ENCODE measurements at places on chromosomes 1 and 21.

DNA sequence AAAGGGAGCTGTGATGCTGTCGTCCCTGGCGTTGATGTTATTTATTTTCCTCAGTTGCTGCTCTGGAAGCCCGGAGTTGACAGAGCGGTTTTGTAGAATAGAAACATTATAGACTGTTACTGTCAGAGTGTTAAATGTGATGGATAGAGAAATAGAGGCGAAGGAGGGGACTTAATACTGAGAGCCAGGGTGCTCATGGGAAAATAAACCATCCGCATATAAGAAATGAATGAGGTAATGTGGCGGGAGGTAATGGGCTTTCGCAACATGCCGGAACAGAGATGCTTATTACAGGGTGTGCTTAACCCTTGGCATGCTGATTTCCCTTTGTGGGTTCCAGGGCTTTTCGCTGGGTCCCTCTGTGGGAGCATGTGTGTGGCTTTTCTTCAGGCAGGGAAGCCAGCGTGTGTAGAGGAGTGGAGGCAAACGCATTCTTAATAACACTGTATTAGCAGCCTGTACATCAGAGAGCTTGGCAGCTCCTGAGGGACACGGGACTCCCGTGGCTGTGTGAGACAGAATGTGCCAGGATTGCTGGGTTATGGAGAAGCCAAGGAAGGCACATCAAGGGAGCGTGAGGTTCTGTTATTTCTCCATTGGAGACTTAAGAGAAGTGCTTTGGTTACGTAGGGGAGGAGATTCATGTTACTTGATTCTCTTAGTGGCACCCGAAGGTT, 141.0 kb downstream of the PBX1 start:
- DNase-seq: no peak

- DNase-seq: no peak
Observed at GRCh38 chr1:180197231-180197630, 32.8 kb upstream of the LHX4 start.

DNA sequence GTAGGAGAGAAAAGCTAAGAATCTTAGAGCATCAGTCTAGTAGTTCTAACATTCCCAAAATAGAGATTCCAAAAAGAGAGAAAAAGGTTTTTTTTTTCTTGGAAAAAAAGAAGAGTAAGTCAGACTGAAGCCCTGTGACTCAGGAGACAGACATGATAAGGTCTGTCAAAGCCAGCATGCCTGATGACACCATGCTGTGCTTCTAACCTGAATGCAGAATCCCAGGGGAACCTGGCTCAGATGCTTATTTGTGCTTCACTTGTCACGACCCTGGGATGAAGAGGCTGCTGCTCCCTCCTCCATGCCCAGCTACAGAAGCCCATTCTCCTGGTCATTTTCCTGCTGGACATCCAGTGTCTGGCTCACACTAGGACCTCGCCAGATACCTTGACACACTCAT, 44.3 kb downstream of the ERICH3 start:
- no peak for DNase-seq

DNA sequence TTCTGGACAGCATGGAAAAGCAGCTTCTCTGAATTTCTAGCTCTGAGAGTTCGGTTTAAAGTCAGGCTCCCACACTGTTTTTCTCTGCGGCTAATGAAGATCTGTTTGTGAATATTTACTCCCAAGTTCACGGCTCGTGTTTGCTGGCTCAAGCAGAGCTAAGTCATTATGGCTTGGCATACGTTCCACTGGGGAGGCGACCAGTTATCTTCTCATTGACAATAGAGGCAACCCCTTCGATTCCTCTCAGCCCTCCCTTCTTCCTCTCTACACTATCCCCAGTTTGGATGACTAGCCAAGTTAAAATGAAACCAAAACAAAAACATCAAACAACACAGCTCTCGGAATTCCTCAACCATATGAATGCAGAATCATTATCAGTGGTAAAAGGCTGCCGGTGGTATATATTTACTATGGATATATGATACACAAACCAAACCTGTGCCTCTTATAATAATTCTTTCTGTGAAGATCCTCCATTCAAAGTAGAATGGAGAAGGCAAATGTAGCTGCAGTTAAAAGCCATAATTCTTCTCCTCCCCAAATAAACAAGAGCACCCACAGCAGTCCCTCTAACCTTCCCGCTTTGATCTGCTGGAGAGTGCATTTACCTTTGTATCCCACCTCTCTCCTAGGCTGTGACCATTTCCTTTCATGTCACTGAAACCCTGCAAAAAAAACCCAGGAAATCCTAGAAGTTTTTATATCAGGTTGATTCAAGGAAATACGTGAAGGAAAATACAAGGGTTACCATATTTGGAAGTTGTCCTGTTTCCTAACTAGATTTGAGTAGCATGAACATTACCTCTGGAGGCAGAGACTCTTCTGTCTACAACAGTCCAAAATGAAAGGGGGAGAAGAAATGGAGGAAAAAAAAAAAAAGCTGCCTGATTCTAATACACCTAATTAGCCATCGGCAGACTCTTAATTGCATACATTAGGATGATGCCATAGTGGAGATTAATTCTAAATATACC, 108.3 kb upstream of the USH2A start:
- no peak for DNase-seq

- no peak for DNase-seq
Observed at GRCh38 chr1:43973981-43974442, 748 bp upstream of the ATP6V0B start.

GRCh38 chr21:27339902-27340301, 373.0 kb upstream of the ADAMTS5 start:
- DNase-seq: no peak

DNA sequence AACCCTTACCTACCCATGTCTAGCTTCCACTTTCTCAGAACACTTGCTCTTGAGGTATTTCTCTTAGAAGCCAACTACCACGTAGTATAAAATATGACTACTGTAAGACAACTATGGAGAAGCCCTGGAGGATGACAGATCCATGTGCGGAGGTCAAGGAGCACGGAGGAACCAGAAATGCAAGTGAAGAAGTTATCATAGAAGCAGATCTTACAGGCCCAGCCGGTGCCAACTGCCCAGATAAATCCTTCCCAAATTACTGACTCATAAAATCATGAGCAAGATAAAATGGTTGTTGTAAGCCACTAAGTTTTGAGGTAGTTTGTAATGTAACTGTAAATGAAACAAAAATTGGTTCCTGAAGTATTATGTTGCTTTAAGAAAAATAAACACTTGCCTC, 12.6 kb downstream of the GTF2B start:
- DNase-seq: no peak

DNA sequence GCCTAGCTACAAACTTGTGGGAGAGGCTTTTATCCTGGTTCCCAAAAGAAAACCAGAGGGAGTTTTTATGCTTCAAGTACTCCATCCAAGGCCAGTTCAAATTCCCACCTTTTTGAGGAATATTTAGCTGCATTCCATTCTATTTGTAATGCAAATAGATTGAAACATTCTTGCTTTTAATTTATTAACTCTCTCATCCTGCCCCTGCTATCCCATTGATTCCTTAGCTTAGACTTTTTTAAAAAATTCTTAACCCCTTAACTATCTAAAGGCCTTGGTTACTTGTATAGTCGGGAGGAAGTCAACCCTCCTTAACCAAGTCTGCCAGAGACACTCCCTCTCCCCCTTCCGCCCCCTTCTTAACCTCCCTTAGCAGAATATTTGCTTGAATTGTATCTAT, 2.5 kb upstream of the MOV10 start:
- no peak for DNase-seq

GRCh38 chr1:29629401-29629800, 393.1 kb downstream of the PTPRU start:
- no peak for DNase-seq

- DNase-seq: peak; percentile 93
Observed at GRCh38 chr1:19010995-19011844, 54.7 kb upstream of the IFFO2 start.

- no peak for DNase-seq
Observed at GRCh38 chr1:175169286-175170018, 23.1 kb downstream of the KIAA0040 start.

GRCh38 chr1:151539321-151540020, 638 bp upstream of the TUFT1 start:
- peak; percentile 27 for DNase-seq

DNA sequence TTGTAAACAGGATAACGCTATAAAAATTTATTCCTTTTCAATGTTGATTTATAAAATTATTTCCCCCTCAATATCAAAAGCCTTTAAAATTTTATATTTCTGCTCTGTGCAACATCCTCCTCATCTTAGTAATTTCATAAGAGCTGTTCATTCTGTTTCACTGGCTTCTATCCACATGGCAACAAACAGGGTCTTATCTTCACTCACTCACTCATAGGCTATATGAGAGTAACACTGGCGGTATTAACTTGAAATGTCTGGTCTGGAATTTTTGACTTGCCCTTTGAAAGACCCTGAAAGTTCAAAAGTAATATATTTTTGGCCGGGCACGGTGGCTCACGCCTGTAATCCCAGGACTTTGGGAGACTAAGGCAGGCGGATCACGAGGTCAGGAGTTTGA, 77.4 kb upstream of the KRTAP11-1 start:
- no peak for DNase-seq

GRCh38 chr1:231618609-231619256, 7.9 kb upstream of the DISC1 start:
- DNase-seq: no peak

DNA sequence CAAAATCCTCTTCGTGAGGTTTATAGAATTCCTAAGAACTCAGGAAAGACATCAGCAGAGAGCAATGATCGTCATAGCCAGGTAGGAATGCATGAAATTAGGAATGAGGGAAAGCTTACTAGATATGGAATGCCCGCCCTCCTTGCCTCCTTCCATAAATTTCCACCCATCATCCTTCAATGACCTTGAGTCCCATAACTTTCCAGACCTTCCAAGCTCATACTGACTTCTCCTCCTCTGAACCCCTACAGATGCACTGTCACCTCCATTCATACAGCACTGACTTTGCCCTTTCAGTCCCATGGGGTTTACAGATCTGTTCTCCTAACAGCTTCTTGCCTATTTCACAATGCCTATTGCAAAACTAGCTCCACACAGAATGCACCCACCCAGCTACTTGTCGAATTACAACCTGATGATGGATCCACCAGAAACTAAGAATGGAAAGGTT, 23.8 kb upstream of the PPP1R15B start:
- DNase-seq: no peak

- DNase-seq: no peak
Observed at GRCh38 chr1:28807986-28808385, 4.0 kb upstream of the OPRD1 start.

GRCh38 chr1:159752135-159752580, 28.6 kb upstream of the DUSP23 start:
- no peak for DNase-seq

DNA sequence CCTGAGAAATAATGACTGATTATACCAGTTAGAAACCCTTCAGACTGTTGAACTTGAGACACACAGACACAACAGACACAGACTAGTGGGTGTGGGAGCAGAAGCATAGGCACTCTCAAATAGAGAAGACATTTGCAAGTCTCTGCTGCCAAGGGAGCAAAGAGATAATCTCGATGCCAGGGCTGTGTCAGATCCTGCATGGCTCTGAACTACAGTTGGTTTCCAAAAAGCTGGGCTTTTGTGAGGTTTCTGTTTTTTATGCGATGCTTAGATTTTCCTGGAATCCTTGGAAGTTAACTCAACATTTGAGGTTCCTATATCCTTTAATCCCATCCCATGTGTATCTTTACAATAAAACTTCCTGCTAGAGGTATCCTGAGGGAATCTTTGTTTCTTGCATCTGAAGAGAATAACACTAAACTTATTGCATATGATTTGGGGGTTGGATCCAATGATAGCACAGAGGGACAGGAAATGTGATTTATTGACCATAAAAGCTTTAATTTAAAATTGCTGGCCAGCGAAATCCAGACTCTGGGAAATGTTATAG, 236.4 kb downstream of the SPATA17 start:
- no peak for DNase-seq

- no peak for DNase-seq
Observed at GRCh38 chr1:205709059-205709398, 28.7 kb upstream of the SLC45A3 start.

GRCh38 chr1:236514703-236515442, 8.9 kb upstream of the LGALS8 start:
- DNase-seq: no peak

DNA sequence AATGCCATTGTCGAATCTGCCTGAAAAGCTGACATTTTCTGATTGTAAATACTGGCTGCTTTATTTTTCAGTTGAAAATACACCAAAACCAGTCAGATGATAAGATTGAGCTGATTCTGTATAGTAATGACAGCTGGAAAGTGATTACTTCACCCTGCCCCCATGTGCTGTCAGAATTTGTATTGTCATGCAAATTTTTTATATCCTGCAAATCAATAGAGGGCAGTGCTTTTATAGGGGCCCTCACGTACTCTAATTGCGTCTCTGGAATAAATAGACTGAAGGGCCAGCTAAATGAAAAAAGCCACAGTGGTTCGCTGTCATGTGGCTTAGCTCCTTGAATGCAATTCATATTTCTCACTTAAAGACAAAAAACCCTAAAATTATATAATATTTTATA, 208.6 kb downstream of the LHX8 start:
- no peak for DNase-seq

DNA sequence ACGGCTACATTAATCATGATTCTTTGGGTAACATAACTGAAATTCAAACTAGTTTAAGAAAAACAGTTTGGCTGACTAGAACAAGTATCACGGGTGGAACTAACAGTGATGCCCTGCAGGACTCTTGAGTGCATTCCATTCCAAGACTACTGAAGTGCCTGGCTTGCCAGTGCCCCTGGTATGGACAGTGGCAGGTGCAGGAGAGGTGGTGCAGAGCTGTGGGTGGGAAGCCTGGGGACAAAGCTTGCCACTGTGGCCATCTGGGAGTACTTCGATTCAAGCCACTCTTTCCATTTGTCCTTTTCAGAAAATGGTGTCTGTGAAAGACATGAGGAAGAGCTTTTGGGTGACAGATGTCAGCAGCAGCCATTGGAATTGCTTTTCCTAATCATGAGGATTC, 166.5 kb downstream of the RRAGC start:
- no peak for DNase-seq

GRCh38 chr1:70963374-70963773, 84.2 kb downstream of the PTGER3 start:
- no peak for DNase-seq

GRCh38 chr1:60890664-60891063, 191.7 kb upstream of the NFIA start:
- no peak for DNase-seq

DNA sequence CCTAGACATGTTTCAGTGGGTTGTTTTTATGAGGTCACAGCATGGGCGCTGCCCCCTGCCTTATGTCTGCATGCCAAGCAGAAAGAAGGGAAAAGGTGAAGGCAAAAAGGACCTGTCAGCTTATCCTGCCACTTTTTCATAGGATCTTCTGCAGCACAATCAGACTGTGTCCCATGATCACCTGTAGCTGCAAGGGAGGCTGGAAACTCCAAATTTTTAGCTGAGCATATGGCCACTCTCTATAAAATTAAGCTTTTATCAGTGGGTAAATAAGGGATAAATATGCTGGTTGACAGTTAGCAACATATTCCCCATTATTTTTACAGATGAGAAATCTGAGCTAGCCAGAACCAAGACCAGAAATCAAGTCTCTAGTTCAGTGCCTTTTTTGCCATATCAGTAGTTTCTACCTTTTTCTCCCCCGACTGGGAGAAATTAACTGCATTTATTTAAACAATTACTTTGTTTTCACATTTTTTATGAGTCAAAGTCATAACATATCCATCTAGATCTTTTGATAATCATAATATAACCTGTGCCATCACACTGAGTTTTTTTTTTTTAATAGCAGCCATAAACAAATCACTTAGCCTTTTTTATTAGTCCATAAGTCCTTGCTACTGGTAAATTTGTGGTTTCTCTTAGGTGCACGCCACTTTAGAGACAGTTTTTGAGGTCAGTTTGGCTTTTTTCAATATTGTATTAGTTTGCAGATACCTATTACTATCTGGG, 307.0 kb downstream of the NFIA start:
- DNase-seq: no peak

All from activated CD4-positive, alpha-beta T cell treated with anti-CD3 and anti-CD28 coated beads, Interleukin-2, Interleukin-4, amounts not matched to agents 100 ng/mL and 50 ng/mL, durations not matched to agents 16 hours and 8 hours (primary cell).